ENCODE measurements at places on chromosomes 3 and 15. TPM values are rescaled to one million over a fixed set of nuclear protein-coding genes. Genes with fewer than 3 reads are reported as not detected.

Gene SEMA6D
- 4.9 TPM for total RNA-seq

Gene SLC38A3
- total RNA-seq: 1.2 TPM

Gene AADAC
- total RNA-seq: not detected

Gene CEP70
- total RNA-seq: 11.4 TPM

Gene GHSR
- not detected for total RNA-seq

Gene SLC22A13
- 0.97 TPM for total RNA-seq

Gene NRG4
- not detected for total RNA-seq

Gene GRK7
- total RNA-seq: not detected

Gene JMJD7
- 5.2 TPM for total RNA-seq

Gene SPTBN5
- 2.2 TPM for total RNA-seq

Gene ISLR
- total RNA-seq: 49.6 TPM

Gene CORO2B
- 79.4 TPM for total RNA-seq

Gene PIERCE2
- 2.7 TPM for total RNA-seq

Gene ZNF774
- 3.2 TPM for total RNA-seq

Gene HTR3D
- total RNA-seq: not detected

Gene TOPBP1
- total RNA-seq: 16.5 TPM

DNA sequence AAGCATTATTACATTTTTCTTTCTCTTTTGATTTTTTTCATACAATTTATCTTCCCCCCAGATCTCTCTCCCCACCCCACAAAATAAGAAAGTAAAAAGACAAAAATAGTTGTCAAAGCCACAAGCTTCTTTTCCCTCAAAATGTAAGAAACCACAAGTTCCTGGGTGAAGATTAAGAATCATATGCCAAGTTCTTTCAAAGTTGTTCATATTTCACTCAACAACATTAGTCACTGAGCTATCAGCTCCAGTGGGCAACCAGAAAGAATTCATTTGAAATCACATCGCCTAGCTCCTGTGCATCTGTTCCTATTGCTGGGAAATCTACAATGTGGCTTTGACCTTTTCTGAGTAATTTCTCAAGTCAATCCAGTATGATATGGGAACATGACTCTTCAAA, 681.6 kb upstream of the ARPP21 start:
- no peak for DNase-seq

DNA sequence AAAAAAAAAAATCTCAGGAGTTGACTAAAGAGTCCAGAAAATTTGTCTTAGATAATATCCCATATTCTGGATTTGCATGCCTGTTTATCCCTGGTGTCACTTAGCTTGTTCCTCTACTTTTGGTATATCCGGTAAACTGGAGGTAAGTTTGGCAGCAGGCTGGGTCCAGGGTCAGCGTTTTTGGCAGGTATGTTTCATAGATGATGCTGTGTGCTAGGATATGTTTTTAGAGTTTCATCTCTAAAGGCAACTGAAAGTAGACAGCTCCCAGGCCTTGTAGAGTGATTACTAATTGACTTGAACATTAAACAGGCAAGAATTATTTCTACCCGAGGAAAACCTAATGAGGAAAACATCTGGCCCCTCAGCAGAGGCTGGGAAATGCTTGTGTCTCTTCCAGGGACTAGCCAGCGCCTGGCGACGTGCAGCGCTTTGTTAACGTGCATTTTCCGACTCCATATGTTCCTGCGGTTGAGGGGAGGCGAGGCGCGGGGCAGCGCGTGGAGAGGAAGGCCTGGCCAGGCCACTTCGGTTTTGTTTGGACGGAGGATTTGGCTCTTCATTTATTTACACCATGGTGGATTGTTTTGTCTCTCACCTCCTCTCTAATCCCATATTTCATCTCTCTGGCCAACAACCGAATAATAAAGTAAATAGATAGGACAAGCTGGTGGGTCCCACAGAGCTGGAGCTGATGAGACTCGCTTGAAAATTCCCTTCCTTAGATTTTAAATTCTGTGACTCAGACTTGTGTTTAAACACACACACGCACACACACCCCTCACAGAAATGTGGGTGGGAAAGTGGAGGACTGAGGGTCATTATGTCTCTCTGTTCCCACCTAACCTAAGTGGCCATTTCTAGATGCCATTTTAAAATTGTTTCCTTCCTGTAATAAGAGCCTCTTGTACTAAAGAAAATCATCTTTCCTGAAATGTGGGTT, 65.3 kb downstream of the ASB7 start:
- DNase-seq: no peak

- DNase-seq: no peak
Measured at GRCh38 chr3:101063401-101063800, 70.2 kb upstream of the ABI3BP start.

GRCh38 chr3:123459862-123460261, 11.0 kb upstream of the ADCY5 start:
- no peak for DNase-seq

GRCh38 chr3:184546252-184546651, 15.3 kb upstream of the EPHB3 start:
- DNase-seq: no peak

GRCh38 chr15:101599091-101599490, 53.1 kb downstream of the TM2D3 start:
- no peak for DNase-seq

- DNase-seq: no peak
Measured at GRCh38 chr3:193868590-193868989, 267.4 kb upstream of the HES1 start.

DNA sequence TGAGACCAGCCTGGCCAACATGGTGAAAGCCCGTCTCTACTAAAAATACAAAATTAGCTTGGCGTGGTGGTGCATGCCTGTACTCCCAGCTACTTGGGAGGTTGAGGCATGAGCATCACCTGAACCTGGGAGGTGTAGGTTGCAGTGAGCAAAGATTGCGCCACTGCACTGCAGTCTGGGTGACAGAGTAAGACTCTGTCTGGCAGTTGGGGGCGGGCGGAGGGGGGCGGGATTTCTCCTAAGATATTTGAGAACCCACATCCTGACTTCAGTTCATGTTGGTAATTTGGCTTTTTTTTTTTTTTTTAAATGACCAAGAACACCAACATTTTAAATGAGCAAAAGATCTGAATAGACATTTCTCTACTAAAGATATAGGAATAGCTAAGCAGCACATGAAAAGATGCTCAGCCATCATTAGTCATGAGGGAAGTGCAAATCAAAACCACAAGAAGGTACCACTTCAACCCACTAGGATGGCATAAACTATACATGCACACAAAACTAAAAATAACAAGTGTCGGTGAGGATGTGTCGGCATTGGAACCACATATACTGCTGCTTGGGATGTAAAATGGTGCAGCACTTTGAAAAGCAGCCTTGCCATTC, 75.6 kb upstream of the LMOD3 start:
- no peak for DNase-seq

DNA sequence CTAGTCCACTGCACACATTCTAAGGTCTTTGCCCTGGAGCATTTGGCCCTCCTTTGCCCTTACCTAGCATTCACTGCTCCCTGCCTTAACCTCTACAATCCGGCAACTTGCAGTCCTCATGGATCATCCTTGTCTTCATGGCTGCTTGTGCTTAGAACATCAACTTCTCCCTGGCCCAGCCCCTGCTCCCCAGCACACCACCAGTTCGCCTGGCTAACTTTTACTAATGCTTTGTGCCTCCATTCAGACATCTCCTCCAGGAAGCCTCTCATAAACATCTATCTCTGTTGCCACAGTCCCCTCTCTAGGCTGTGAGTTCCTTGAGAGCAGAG, 57.1 kb downstream of the AAGAB start:
- no peak for DNase-seq

DNA sequence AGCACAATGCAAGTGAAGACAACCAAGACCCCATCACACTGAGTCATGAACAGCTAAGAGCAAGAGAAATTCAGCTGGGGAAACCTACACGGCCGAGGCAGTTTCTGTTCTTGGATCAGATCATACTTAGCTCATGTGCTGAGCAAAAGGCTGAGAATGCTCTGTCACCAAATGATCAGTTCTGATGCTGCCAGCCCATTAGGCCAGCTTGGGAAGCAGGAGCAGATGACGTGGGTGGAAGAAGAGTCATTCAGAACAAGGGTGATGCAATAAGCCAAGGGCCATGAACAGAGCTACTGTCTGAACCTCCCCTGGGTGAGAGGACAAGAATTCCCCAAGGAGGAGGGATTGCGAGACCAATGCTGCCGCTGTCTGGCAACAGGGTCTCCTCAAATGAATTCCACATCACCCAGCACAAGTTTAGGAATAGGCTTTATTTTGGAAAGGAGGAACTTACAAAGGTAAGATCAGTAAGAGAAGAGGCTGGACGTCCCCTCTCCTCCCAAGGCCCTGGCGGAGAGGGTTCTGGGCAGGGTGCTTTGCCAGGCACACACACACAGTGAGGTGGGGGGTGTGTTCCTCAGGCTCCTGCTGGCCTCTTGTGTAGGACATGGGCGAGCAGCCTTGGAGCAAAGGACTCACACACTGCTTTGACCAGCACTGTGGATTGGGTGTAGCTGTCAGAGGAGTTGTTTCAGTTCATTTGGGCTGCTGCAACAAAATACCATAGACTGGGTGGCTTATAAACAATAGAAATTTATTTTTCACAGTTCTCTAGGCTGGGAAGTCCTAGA, 65.6 kb upstream of the CTXND1 start:
- no peak for DNase-seq

GRCh38 chr3:143081844-143082778, 37.5 kb upstream of the CHST2 start:
- no peak for DNase-seq

DNA sequence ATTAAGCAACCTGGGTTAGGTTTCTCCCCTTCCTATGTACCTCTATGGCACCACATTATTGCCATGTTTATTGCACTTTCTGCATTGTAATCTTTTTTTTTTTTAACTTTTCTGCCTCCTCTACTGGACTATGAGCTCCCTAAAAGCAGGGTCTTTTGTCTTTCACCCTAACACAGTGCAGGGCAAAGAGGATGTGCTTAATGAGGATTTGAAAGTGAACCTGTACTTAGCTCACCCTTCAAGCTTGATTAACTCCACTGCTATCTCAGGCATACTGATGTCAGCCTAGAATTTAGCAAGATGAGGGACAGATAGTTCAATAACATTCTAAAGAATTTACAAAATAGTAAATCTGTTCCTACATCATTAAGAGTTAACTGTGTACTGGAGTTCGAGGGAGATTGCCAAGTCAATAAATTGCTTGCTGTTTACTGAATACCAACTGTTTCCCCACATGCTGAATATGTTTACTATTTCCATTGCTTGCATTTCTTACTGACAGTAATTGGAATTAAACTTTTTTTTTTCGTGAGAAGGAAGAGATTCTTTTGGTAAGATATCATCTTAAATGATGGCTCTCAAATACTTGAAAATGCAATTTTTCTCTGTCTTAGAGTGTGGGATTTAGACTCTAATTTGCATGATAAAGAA, 15.7 kb upstream of the PPARG start:
- DNase-seq: no peak

GRCh38 chr3:178634975-178635374, 98.7 kb downstream of the KCNMB2 start:
- DNase-seq: no peak

- no peak for DNase-seq
Measured at GRCh38 chr3:6189384-6189783, 671.5 kb upstream of the GRM7 start.
